ENCODE measurements at places on chromosomes 5 and 9.

DNA sequence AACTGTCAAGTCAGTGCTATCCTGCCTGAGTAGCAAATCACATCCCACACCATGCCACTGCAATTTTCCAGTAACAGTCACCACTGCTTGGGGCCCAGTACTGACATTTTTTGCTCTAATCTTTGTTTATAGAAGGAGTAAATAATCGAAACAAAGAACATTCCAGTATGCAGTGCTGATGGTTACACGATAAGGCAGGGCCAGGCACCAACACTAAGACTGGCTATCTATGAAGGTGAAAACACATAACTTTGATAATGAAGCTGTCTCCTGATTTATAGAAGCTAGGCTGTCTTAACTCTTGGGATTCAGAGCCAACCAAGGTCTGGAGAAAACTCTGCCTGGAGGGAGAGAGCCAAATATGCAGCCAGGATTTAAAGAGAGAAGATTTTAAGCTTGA, 365.3 kb downstream of the BNC2 start:
- DNase-seq = no peak

GRCh38 chr5:174723315-174723978, 935 bp upstream of the MSX2 start:
- DNase-seq = no peak

GRCh38 chr9:32855752-32856151, 72.4 kb downstream of the TMEM215 start:
- no peak for DNase-seq

- no peak for DNase-seq
Measured at GRCh38 chr9:121201045-121201737, 478 bp downstream of the RAB14 start.

DNA sequence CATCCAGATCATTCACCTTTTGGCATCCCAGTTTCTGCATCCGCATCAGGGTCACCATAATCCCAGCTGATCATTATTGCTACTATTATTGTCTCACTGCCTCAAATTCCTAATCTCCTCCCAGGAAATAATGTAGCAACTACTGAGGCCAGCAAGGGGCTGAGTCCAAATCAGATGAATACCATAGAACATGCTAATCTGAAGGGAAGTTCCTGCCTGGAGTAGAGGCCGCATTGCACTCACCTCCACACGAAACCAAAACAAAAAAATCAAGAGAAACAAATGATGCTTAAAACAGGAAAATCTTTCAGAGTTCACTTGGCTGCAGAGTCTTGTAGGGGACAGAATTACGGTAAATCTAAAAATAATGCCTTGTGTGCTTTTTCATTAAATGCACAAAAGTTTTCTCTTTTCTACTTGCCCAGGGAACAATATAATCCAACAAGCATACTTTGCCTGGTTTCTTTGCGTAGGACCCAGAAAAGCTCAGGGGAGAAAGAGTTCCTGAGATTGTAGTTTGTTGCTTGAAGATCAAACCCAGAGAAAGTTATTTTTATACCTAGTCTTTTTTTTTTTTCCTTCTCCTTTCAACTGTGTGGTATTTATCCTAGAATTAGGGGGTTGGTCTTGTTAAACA, 87.7 kb upstream of the KLF4 start:
- no peak for DNase-seq

- no peak for DNase-seq
Measured at GRCh38 chr5:74196233-74196632, 444.3 kb downstream of the ENC1 start.

DNA sequence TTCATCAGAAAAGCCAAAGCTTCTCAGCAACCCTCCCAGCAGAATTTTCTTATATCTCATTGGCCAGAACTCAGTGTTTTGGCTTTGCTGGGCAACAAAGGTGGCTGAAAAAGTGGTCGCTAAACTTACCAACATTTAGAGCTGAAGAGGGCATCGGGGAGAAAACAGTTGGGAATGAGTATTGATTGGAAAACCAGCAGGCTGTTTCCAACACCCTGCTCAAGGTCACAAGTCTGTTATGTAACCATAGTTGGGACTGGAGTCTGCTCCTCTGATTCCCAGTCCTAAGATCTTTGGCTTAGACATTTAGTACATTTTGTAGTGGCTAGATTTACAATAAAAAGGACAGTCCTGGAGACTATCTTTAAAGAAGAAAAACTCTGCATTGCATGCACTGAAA, 17.1 kb downstream of the IL12B start:
- no peak for DNase-seq

DNA sequence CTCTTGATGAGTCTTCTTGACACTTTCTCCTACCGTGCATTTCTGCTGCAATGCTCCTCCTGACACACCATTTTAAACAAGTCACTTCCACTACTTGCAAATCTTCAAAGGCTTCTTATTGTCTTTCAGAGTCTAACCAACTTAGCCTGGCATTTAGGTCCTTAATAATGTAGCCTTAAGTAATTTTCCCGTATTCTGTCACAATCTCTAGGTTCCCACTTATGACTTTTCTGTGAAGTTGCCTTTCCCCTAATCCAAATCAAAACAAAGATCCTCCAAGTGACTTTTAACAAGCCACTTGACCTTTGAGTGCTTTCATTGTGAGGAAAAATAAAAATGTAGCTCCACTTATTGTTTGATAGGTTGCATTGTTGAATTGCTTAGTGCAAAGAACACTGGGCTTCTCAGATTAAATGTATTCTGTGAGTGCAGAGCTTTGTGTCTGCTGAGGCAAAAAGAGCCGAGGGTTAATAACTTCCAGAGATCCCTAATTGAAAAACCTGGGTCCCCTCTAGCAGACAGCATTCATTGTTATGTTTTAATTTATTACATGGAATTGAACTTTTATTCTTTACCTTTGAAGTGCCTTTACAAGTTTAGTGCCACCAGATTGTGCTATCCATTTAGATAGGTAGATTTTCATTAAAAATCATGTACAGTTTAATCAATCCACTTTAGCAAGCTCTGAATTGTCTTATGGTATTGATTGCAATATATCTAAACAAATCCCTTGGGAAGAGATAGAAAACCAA, 341.7 kb upstream of the TYRP1 start:
- DNase-seq = no peak

DNA sequence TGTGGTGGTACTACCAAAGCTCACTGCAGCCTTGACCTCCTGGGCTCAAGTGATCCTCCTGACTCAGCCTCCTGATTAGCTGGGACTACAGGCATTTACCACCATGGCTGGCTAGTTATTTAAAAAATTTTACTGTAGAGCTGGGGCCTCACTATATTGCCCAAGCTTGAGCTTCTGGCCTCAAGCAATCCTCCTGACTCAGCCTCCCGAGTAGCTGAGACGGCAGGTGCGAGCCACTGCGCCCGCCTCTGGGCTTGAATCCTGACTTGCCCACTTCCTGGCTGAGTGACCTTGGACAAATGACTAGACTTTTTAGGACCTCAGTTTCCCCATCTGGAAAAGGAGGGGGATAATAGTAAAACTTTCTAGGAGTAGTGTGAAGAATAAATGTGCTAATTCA, 32.1 kb downstream of the NCS1 start:
- no peak for DNase-seq

GRCh38 chr5:74199005-74199404, 441.5 kb downstream of the ENC1 start:
- DNase-seq = no peak
